SW 1271 (cell line): ENCODE measurements at places on chromosomes 16 and 17.
A peak's percentile ranks its signal among the peaks of the same experiment; 100 is the strongest.

GRCh38 chr16:55494994-55495421 lies 13.9 kb upstream of the LPCAT2 start:
- no peak for DNase-seq

DNA sequence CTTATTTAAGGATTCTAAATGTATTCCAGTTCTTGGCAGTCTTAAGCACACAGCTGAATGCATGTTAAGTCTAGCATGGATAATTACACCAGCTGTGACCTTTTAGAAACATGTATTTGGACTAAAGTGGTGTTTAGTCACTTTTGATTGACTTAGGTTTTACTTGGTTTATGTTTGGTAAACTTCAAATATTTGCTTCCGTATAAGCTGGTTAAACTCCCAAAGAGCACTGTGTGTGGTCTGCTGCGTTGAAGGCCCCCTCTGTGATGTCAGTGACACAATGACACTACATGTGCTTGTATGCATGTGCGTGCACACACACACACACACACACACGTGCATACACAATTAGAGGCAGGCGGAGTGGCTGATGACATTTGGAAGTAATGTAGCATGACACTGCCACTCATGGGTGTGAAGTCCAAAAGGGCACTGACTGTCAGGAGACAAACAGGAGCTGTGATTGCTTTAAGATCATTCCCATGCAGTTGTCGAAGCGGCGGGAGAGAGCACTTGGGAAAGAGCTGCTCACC lies 156.1 kb upstream of the CDH13 start:
- no peak for DNase-seq

- DNase-seq = no peak
Measured at GRCh38 chr17:34382621-34383124, 19.6 kb upstream of the CCL1 start.

DNA sequence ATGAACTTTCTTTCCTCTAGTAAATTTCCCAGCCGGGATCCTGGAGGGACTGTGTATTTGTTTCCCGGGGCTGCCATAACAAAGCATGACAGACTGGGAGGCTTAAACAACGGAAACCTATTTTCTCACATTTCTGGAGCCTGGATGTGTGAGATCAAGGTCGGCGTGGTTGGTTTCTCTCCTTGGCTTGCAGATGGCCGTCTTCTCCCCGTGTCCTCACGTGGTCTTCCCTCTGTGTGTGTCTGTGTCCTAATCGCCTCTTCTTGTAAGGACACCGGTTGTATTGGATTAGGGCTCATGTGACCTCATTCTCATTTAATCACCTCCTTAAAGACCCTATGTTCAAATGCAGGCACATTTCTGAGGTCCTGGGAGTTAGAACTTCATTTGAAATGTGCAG lies 22.0 kb upstream of the USP10 start:
- no peak for DNase-seq

DNA sequence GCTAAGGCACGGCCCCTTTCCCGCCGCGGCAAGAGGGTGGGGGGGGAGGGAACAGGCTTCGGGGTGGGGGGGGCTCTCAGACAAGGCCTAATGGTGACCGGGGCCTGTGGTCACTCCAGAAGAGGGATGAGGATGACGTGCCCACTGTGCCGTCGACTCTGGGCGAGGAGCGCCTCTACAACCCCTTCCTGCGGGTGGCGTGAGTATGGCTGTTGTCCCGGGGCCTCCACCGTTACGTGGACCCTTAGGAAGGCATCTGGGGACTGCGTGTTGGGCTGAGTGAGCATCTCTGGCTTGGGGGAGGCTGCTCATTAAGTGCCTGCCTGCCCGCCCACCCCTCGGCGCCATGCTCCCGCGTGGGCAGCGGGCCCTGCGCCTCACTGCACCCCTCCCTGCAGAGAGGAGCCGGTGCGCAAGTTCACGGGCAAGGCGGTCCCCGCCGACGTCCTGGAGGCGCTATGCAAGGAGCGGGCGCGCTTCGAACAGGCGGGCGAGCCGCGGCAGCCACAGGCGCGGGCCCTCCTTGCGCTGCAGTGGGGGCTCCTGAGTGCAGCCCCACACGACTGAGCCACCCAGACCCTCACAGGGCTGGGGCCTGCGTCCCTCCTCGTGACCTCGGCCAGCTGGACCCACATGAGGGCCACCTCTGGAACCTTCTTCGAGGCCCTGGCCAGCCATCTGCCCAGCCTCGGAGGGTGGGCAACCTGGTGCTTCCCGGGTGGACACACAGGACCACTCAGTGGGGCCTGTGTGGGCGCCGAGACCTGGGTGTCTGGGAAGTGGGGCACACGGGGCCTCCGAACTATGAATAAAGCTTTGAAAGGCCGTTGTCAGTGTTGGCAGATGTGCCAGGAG lies 2.2 kb downstream of the HAGHL start:
- DNase-seq = no peak

- DNase-seq = peak; percentile 90
Measured at GRCh38 chr17:49146620-49147306, 14.2 kb downstream of the B4GALNT2 start.

GRCh38 chr17:81084680-81085419 lies 49.9 kb downstream of the BAIAP2 start:
- no peak for DNase-seq

DNA sequence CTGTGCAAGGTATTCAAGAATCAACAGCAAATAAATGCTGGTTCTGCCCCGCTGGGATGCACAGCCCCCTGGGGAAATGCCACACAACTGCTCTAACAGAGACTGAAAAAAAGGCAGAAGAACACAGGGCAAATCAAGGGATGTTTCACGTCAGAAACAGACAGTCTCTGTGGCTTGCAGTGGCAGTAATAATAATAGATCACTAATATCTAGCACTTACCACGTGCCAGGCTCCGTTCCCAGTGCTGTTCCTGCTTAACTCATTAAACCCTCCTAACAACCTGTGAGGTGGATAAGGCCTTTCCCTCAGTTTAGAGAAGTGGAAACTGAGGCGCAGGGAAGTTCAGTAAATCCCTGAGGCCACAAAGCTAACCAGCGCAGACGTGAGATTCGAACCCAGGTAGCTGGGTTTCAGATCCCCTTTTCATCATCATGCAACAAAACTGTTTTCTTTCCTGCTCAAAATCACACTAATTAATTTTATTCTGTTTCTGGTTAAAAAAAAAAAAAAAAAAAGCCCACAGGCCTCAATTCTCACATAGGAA lies 36.7 kb downstream of the ARHGAP17 start:
- no peak for DNase-seq

- no peak for DNase-seq
Measured at GRCh38 chr16:67024384-67025209, 4.4 kb upstream of the CBFB start.

DNA sequence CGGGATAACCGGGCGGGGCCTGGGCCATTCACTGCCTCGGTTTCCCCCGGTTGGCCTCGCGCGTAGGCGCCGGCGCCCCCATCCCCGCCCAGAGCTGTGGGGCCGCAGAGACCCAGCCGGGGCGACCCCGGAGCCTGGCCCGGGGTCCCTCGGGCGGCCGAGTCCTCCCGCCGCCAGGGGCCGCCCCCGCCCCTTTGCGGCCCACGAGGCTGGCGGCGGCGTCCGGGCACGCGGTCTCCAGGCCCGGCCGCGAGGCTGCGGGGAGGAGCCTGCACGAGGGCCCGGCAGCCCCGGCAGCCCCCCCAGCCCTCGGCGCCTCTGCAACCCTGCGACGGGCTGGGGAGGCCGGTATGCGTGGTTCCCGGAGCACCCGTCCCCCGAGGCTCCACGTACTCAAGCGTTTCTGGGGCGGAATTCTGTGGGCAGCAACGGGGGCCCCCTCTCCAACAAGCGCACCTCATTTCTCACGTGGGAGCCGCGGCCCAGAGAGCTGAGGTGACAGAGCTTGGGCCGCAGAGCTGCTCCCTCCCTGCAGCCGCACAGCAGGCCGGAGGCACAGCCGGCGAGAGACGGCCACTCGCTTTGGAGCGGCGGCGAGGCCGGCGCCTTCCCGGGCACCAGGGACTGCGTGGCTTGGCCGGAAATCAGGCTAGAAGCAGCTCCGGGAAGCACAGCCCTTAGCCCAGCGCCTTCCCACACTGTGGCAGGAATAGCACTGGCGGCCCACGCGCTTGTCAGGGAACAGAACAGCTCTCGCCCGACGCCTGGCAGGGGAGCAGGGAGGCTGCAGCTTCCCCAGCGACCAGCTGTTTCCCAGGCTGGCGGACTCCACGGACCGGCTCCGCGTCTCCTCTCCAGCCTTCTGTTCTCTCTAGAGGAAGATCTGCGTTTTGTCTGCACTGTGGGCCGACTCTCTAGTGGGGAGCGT lies 867 bp upstream of the LIMD2 start:
- DNase-seq = no peak

- no peak for DNase-seq
Measured at GRCh38 chr17:77723071-77723908, 235.2 kb upstream of the TNRC6C start.

DNA sequence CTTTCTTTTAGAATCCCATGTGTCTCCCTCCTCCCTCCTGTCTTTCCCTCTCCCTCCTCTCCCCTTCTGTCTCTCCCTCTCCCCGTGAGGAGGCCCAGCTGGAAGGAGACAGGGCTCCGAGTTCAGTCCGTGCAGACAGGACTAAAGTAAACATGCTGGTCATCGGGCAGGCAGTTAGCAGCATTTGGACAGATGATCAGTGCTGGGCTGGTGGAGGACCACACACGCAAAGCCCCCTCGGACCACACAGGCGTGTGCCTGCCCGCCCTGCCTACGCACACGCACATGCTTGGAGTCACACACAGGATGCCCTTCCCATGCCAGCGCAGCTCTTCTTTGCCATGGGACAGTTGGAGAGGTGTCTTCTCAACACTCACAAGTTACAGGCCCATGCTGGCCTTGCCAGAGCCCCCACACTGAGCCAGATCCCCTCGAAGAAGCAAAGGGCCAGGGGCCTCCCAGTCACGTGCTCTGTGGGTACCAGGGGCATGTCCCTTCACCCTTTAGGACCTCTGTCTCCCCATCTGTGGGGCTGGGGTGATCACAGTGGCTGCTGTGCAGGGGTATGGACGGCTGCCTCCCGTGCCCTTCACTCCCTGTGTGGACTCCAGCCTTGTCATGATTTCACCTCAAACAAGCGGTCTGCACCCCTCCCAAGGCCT lies 215.7 kb upstream of the FOXF1 start:
- no peak for DNase-seq

DNA sequence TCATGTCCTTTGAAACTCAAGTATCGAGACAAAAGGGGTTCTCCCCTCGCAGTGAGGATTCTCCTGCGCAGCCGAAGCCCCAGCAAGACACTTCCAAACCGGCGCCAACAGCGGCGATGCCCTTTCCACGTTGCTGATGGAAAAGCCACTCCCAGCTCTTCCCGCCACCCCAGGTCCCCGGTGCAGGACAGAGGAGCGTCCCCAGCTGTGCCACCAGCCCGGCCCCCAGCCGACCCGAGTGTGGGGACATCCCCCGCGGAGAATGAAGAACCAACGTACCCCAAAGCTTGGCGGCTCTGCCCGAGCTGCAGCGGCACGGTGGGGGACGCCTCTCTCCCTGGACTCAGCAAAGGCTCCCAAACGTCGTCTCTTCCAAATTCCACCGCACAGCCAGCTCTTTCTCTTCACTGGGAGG lies 573 bp downstream of the CHST6 start:
- DNase-seq = no peak

DNA sequence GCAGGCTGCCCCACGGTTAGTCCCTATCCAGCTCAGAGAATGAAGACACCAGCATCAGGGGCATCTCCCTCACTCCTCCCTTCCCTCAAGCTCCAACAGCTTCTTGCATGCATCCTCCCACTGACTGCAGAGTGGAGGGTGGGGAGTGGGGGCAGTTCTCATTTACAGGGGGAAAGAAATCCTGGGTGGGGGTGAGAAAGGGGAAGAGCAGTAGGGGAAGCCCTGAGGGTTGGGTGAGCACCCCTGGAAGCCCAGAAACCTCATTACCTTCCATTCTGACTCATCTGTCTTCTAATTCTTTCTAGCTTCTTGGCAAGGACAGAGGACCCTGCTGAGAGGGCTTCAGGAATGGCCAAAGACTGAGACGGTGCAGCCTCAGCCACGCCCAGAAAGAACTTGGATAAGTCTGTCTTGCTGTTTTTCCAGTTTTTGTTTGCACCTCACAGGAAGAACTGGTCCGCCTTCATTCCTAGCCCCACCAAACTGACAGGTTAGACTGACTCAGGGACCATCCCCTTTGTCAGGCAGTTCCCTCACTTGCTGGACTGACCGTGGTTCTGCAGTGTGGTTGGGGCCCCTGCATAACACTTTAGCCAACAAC lies 52.5 kb upstream of the WSB1 start:
- DNase-seq = no peak

- DNase-seq = no peak
Measured at GRCh38 chr16:73231944-73232554, 184.1 kb upstream of the ZFHX3 start.

- no peak for DNase-seq
Measured at GRCh38 chr16:67028167-67028695, 718 bp upstream of the CBFB start.

- no peak for DNase-seq
Measured at GRCh38 chr16:11755022-11755760, 12.5 kb upstream of the TXNDC11 start.

- no peak for DNase-seq
Measured at GRCh38 chr16:17271687-17272086, 199.1 kb downstream of the XYLT1 start.

DNA sequence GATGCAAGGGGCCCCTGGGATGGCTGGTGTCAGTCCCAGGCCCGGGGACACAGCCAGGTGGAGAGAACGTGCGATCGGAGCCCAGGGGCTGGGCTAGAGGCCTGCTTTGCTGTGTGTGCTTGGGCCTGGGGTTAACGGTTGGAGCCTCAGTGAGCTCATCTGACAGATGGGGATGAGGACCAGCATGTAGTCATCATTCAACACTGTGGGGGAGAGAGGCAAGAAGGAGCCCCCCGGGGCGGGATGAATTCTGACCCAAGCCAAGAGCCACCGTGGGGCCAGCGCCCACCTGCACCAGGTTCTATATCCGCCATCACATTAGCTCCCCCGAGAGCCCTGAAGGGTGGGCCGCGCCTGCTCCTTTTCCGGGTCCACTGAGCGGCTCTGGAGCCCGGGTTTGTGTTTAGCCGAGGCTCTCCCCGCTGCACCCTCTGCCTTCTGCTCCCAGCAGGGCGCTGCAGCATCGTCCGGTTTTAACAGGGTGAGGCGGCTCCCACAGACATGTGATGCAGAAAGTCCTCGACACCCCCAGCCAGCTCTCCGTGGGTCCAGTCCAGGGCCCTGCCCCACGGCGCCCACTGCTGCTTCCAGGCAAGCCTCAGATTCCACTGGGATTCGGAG lies 365.7 kb downstream of the SEC14L1 start:
- no peak for DNase-seq
